ENCODE measurements at places on chromosomes 2 and 18.

DNA sequence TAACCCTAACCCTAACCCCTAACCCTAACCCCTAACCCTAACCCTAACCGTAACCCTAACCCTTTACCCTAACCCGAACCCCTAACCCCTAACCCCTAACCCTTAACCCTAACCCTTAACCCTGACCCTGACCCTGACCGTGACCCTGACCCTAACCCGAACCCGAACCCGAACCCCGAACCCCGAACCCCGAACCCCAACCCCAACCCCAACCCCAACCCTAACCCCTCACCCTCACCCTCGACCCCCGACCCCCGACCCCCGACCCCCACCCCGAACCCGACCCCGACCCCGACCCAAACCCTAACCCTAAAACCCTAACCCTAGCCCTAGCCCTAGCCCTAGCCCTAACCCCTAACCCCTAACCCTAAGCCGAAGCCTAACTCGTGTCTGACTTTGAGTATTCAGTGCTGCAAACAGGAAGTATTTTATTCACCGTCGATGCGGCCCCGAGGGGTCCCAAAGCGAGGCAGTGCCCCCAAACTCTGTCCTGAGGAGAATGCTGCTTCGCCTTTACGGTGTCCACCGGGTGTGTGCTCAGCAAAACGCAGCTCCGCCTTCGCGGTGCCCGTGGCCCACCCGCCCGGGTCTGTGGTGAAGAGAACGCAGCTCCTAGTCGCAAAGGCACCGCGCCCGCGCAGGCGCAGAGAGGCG is 36.0 kb downstream of the FAM110C start:
- DNase-seq = no peak

- DNase-seq = no peak
These were observed 27.4 kb downstream of the ASB18 start for GRCh38 chr2:236236559-236237452.

GRCh38 chr2:54067851-54068375 is 47.5 kb upstream of the ACYP2 start:
- no peak for DNase-seq

- DNase-seq = no peak
These were observed 221.2 kb downstream of the IRS1 start for GRCh38 chr2:226578373-226578772.

- no peak for DNase-seq
These were observed 695 bp downstream of the RBFA start for GRCh38 chr18:80034852-80035406.

GRCh38 chr18:8988260-8988871 is 114.1 kb upstream of the NDUFV2 start:
- peak; percentile 77 for DNase-seq

GRCh38 chr18:10424585-10425307 is 29.7 kb upstream of the APCDD1 start:
- DNase-seq = no peak

DNA sequence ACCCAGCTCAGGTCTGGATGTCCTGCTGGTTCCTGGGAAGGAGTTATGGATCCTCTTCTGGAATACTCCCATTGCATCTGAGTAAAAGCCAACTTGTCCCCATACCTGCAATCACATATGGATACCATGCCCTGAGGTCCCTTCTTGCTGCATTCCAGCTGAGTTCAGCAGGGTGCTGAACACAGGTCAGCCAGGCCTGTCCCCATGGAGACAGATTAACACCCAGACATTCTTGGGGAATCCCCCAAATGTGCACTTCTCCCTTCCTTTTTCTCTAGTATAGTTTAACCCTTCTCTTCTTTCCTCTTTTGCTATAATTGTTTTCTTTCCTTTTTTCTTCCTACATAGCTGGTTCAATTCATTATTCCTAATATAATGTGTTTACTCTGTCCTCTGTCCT is 799.6 kb upstream of the HS6ST1 start:
- DNase-seq = no peak

DNA sequence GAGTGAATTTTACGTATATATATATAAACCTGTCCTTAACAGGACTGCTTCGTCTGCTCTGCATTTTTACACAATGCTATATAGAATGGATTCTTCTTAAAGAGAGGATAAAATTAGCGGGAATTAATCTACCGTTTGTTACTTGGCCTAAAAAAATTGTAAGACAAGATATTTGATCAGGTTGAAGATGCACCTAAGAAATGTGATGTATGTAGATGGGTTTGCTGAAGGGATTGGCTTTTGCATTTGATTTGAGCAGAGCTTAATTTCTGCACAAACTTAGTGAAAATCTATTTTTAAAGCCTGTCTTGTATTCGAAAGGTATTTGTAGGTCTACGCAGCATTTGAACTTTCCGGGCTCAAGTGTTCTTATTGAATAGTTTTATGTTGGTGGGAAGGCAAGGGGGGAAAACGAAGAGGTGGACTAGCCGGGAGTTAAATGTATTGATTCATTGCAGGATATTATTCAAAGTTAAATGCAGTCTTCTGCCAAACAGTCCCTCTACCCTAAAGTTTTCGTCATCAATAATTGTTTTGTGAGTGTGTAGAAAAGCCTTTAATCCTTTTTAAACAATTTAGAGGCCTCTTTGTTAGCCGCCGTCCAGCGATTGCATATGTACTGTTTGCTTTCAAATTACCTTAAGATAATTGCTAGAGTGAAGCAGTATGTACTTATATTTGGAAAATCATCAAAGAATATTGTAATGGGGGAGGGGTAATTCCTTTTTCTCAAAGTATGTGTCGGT is 1.2 kb downstream of the PPP1CB start:
- no peak for DNase-seq

DNA sequence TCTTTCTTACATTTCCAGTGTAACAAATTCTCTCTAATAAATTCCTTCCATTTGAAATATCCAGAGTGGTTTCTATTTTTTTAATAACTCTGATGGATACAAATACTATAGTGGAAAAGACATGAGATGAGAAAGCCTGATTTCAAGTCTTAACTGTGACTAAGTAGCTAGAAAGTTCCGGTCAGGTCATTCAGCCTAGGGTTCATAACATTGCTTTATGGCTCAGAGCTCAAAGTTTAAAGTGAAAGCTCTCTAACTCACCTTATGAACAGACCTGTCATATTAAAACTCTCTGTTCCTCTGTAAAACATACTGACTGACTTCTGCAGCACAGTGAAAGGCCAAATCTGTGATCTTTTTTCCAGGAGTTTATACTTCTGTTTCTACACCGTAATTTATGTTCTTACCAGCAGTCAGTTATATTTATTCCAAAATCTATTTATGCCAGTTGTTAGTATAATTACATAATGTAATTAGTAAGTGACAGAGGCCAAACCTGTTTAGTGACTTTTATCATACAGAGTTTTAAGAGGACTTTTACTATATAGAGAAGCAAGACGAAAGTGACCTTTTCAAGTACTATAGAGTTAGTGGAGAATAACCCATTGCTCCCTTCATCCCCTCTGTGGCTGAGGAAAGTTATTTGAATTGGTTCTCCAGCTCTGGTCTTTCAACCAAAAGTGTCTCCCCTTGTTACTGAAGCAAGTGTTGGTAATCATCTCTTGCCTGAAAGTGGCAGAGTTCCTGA is 118.8 kb upstream of the PDE1A start:
- DNase-seq = no peak
